ENCODE measurements at places on chromosomes 7 and 10.
A peak's percentile ranks its signal among the peaks of the same experiment; 100 is the strongest.

GRCh38 chr7:38775506-38776175, 133.3 kb downstream of the VPS41 start:
- no peak for DNase-seq

DNA sequence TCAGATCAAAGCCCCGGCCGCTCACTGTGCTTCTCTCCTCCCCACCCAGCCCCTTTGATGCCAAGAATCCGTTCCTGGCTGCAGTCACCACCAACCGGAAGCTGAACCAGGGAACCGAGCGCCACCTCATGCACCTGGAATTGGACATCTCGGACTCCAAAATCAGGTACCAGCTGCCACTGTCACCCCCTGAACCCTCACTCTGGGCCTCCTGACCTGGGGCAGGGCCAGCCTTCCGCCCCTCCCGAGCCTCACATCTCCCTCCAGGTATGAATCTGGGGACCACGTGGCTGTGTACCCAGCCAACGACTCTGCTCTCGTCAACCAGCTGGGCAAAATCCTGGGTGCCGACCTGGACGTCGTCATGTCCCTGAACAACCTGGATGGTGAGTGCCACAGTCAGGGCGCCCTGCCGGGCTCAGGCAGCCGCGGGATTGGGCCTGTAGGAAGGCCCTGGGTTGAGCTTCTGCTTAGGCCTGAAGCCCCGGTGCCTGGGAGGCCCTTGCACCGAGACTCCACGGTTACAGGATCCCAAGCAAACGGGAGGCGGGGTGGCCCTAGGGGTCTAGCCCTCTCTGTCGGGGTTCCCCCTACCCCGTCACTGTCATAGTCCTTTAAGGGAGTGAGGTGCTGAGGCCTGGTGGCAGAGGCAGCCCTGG, 10.8 kb downstream of the TMEM120A start:
- no peak for DNase-seq

DNA sequence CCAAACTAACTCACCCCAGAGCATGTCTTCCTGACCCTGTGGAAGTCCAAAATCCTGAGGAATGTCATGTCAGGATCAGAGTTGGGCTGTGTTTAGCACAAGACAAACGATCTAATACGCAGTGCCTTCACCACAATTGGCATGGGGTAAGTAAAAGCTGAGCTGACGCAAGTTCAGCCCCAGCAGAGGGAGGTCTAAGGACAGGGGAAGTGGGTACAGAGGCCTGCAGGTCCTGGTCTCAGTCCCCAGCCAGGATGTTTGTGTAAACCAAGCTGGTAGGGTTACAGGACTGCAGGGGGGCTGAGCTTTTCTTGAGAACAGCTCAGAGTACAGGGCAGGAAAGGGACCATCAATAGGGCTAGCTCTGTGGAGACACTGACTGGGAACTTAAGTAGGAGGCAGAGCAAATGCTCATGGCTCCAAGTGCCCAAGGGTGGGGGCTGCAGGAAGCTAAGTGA, 5.3 kb upstream of the KCNIP2 start:
- DNase-seq, result no peak

- DNase-seq, result peak; percentile 1
These were observed 1.1 kb downstream of the AUTS2 start for GRCh38 chr7:69599286-69599954.

DNA sequence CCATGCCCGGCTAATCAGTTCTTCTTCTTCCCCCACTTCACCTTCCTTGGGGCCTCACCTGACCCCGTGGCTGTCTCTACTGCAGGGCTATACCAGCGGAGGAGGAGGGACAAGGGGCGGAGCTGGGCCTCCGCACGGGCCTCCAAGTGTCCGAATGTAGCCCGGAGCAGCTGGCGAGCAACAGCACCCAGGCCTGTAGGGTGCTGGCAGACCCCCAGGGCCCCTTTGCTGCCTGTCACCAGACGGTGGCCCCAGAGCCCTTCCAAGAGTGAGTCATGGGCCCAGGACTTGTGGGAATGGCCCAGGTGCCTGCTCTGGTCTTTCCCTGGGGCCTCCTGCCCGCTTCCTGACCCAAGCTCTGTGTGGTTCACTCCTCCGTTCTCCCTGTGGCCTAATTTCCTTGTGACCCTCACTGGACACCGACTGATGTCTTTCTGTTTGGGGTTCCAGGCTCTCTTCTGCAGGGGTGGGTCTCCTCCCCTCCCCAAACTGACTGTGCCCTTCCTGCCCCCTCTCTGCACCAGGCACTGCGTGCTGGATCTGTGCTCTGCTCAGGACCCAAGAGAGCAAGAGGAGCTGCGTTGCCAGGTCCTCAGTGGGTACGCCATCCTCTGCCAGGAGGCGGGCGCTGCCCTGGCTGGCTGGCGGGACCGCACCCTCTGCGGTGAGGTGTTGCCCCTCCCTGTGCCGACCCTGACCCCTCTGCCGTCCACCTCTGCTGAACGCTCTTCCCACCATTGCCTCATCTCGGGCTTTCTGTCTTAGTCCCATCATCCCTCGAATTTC, 35.2 kb downstream of the EPHB4 start:
- DNase-seq, result no peak

GRCh38 chr10:91541481-91541880, 91.4 kb downstream of the PPP1R3C start:
- peak; percentile 6 for DNase-seq

DNA sequence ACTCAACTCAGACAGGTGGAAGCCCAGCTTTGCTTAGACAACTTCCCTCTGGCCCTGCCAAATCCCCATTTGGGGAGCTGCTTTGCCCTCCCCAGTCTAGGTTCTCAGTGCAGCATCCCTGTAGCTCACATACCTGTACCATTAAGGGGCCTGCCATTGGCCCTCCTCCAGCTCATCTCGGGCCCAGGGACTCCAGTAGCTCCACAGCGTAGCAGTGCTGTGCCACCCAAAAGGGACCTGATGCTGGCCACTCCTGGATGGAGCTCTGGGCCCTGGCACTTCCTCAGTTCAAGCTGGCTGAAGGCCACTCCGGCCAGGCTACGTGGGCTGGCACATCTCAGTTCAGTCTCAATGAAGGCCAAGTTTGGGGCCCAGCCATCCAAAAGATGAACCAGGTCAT, 7.4 kb downstream of the LRIT1 start:
- DNase-seq, result no peak

DNA sequence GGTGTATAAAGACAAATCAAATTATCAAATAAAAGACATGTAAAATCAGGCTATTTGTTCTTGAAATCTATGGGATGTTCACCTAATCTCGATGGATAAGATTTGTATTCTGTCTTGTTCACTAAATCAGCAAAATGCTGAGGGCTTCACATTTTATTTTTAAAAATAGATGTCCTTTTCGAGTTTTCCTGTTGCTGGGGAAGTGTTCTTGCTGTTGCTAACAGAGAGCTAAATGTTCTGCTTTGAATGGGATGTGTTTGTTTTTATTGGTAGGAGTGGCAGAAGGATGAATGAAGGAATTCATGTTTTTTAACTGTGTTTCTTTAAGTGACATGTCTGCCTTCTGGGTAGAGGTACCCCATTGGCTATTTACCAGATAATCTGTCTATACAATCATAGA, 7.3 kb upstream of the SNX13 start:
- no peak for DNase-seq

GRCh38 chr10:569961-570627, 119.4 kb downstream of the DIP2C start:
- no peak for DNase-seq

GRCh38 chr7:120725376-120726039, 132.4 kb downstream of the TSPAN12 start:
- DNase-seq, result peak; percentile 76

DNA sequence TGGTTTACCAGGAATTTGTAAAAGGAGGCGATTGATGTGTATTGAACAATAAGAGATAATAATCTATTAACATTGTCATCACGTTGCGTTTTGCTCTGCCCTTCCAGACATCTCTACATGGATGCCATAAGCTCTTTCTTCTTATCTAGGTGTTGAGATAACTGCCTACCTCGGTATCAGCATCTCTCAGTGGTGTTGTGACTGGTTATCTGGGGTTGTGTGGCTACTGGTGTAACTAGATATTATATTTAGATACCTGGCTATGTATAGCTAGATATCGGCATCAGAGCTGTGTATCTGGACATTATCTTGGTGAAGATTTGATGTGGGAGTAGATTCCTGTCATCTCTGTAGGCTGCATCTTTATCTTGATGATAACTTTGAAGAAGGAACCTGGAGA, 17.2 kb downstream of the GATA3 start:
- DNase-seq, result no peak

DNA sequence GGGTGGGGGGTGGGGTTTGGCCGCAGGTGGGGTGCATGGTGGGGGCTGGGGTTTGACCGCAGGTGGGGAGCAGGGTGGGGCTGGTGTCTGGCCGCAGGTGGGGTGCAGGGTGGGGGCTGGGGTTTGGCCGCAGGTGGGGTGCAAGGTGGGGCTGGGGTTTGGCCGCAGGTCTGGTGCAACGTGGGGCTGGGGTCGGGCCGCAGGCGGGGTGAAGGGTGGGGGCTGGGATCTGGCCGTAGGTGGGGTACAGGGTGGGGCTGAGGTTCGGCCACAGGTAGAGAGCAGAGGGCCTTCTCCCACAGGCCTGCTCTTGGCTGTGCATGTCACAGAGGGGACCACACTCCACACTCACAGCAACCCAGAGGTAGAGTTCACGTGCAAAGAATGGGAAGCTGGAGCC, 586.6 kb downstream of the PTPRN2 start:
- DNase-seq, result no peak

GRCh38 chr10:79243181-79244067, 103.8 kb upstream of the PPIF start:
- peak; percentile 32 for DNase-seq

DNA sequence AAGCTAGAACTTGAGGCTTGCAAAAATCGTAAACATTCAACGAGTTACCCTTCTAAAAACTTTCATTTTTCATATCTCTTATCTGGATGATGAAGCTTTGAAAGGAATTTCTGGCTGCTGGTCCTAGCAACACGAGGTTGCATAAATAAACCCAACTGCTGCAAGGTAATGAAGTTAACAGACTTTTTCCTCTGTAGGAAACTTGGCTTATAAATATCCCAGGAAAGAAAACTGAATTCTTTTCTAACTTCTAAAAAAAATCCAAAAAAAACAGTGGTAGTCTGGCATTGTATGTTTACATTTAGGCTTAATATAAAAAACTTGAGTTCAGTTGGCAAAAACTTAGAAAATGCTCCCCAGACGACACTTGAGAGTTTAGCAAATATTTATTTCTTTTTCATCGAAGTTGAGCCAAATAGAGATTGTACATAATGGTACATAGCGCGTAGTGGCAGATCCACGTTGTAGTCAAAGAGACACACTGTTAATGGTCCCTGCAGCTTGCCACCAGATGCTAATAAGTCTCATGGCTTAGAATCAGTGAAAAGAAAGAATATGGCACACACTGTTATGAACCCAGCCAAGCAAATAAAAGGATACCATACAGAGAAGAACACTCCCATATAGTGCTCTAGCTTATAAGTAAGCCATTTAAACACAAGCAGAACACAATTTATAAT, 200.3 kb upstream of the PCLO start:
- peak; percentile 16 for DNase-seq

DNA sequence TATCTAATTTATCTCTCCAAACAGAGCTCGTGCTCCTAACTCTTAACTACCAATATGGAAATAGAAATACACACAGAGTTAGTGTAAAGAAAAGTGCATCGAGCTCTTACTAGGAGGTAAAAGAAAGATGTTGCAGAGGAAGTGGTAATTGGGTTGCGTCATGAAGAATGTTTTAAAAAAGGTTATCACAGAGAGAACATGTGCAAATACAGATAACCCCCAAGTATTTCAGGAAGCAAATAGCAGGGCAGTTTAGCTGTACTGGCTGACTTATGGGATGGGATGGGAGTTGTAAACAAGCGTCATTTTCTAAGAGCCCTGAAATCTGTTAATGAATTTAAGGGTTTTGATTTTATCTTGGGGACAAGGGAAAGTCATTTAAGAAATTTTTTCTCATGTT, 153.9 kb downstream of the AGMO start:
- no peak for DNase-seq

- DNase-seq, result no peak
These were observed 58.3 kb downstream of the ST7 start for GRCh38 chr7:117011419-117012260.

GRCh38 chr7:131103997-131104396, 223.7 kb upstream of the MKLN1 start:
- DNase-seq, result no peak

GRCh38 chr10:21368728-21369425, 156.6 kb downstream of the SKIDA1 start:
- DNase-seq, result no peak

- DNase-seq, result no peak
These were observed 72.9 kb downstream of the MKI67 start for GRCh38 chr10:128053356-128053755.

GRCh38 chr10:112471878-112472487, 25.0 kb downstream of the VTI1A start:
- peak; percentile 10 for DNase-seq

DNA sequence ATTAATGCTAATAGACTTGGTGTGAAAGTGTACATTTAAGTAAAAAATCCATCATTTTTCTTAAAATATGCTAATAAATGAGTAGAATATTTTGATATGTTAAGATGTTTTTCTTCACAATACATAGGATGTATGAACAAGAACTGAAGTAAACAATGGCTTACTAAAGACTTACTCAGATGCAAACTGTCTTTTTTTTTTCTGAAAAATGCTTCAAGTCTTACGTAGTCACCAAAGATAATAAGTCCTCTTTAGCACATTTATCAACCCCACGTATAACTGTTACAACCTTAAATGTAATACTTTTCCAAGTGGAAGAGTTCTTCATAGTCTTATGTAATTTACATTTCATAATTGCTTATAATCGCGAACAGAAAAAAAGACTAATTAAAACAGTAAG, 54.8 kb downstream of the MDFIC start:
- DNase-seq, result no peak

DNA sequence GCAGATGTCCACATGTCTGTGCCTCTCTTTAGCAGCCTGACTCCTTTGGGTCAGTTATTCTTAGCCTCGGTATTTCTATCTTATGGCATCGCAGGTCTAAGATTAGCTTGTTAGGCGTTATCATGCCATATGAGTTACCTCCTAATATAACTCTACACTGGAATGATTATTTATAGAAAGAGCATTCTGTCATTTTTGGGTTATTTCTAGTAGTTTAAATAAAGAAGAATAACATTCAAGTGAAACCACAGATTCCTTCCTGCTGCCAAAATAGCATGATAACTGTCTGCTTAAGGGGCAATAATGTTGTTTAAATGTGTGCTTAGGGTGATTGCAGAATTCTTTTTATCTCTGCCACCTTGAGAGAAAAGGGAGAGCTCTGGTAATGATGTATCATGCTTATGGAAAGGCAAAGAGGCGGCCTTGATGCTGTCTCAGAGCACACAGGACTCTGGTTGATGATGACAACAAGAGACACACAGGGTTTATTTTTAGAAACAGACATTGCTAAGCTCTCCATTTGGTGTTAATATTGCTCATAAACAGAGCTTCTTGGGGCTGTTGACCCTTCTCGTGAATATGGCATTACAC, 10.4 kb downstream of the HDAC9 start:
- DNase-seq, result no peak

DNA sequence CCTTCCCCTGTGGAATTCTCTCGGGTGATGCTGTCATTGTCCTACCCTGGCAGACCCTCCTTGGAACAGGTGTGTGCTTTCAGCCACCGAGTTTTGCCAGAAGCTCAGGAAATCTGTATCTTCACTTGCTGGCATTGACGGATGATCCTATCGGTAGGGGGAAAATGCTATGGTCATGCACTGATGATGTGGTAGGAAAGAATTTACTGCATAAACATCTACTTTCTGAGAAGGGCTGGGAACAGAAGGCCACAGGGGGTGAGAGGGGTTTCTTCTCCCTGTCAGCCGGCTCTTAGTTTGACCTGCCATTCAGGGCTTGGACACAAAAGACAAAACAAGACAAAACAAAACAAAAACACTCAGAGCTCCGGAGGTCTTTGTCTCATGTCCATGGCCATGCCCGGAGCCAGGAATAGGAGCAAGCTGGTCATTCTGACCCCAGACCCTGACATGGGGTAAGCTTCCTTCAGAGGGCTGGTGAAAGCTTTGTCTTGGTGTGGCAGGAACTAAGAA, 43.6 kb upstream of the CARD11 start:
- no peak for DNase-seq

All from NCI-H446 (cell line).